DND-41 (cell line): ENCODE measurements at places on chromosomes 3 and 15.

- no peak for DNase-seq
- H3K4me1 ChIP-seq: no peaks in the 10 kb centered on the region
- peaks cover 81% of the 10 kb centered on the region for H3K36me3 ChIP-seq
- no peak overlapping the region for H3K27ac ChIP-seq
Measured at GRCh38 chr3:52119099-52119498, 35.1 kb downstream of the POC1A start.

GRCh38 chr3:194575484-194576210 lies 57.6 kb downstream of the TMEM44 start:
- no peak overlapping the region for H3K27ac ChIP-seq
- no peaks in the 10 kb centered on the region for H3K4me1 ChIP-seq
- no peak overlapping the region for H3K4me3 ChIP-seq
- H3K27me3 ChIP-seq: peaks cover 9% of the 10 kb centered on the region

DNA sequence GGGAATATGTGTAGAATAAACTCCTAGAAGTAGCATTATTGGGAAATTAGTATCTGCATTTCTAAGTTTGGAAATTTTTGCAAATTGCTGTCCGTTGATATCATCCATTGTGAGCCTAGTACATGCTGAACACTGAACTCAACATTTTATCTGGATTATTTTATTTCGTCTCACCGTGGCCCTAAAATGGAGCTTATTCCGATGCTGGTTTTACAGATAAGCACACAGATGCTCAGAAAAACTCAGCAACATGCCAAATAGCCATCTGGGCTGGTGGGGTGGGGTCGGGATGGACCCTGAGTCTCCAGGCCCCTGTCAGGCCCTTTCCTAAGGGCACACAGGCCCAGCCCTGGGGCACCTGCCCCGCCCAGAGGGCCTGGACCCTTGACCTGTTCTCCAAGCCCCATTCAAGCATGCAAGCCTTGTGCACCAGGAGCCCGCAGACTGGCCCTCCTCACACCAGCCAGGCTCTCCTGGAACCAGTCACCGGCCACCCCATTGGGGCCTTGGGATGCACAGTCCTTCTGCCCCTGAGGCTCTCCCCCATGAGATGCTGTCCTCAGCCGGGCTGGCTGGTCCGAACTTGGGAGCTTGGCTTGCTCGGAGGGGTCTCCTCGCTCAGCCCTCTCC lies 20.7 kb upstream of the KLF13 start:
- no peaks in the 10 kb centered on the region for H3K27me3 ChIP-seq
- H3K4me1 ChIP-seq: peaks cover 25% of the 10 kb centered on the region
- no peak overlapping the region for H3K27ac ChIP-seq
- DNase-seq: no peak
- H3K4me3 ChIP-seq: no peak overlapping the region
- H3K36me3 ChIP-seq: no peaks in the 10 kb centered on the region

DNA sequence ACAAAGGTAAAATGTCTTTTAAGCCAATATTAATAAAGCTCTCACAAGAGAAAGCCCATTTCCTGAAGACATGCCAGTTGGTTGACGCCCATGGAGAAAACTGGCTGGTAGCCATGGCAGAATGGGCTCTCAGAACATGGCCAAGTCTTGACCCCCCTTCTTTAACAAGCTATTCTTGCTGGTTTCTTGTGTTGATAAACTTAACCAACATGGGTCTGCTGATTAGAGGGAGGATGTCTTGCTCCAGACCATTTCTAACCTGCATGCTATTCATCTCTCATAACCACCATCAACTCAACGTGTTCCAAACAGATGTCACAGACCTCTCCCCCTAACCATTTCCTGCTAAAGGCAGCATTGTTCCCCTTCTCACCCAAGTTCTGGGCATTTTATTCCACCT lies 25.7 kb downstream of the NTRK3 start:
- no peaks in the 10 kb centered on the region for H3K27me3 ChIP-seq
- no peak overlapping the region for H3K27ac ChIP-seq
- no peaks in the 10 kb centered on the region for H3K4me1 ChIP-seq
- no peak for DNase-seq
- no peaks in the 10 kb centered on the region for H3K36me3 ChIP-seq

- no peak overlapping the region for H3K4me3 ChIP-seq
- no peak overlapping the region for H3K27ac ChIP-seq
- no peaks in the 10 kb centered on the region for H3K27me3 ChIP-seq
- DNase-seq: no peak
Measured at GRCh38 chr15:76791511-76791910, 113.6 kb downstream of the SCAPER start.

GRCh38 chr15:48177383-48177765 lies 721 bp downstream of the MYEF2 start:
- H3K36me3 ChIP-seq: no peaks in the 10 kb centered on the region
- no peak for DNase-seq
- peaks cover 9% of the 10 kb centered on the region; the same call in 1 of the 2 replicates for H3K4me1 ChIP-seq
- peak overlapping the region; percentile 46; the same call in 1 of the 2 replicates for H3K27ac ChIP-seq
- H3K27me3 ChIP-seq: no peaks in the 10 kb centered on the region
- peak overlapping the region; percentile 58 for H3K4me3 ChIP-seq

DNA sequence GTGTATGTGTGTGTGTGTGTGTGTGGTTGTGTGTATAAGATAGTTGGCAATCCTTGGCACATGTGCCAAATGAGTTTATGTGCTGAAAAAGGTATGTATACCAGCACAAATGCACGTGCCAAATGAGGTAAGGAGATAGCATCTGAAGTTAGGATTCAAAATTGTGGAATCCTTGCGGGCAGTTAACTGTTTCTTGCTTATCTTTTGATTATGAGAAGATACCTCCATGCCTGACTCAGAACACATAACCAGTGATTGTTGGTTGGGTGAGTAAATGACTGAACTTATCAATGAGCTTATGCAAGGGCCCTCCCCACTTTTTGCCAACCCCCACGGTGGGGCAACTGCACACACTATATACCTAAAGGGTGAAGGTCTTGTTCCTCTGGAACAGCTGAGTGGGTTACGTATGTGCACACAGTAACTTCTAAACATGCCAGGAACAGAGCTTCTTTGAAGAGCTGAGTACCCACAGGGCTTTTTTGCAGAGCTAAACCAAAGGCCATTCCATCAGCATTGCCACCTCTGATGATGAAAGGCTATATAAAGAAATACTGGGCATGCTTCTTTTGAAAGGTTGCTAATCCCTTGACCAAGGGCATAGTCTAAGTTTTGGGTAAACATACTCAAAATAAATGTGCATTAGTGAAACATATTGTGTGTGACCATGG lies 60.1 kb downstream of the MEIS2 start:
- no peak for DNase-seq
- H3K27me3 ChIP-seq: no peaks in the 10 kb centered on the region
- H3K36me3 ChIP-seq: no peaks in the 10 kb centered on the region
- no peak overlapping the region for H3K27ac ChIP-seq
- H3K4me3 ChIP-seq: no peak overlapping the region

GRCh38 chr3:170641510-170642236 lies 55.8 kb upstream of the SLC7A14 start:
- no peaks in the 10 kb centered on the region for H3K27me3 ChIP-seq
- H3K4me1 ChIP-seq: no peaks in the 10 kb centered on the region
- DNase-seq: no peak
- H3K27ac ChIP-seq: no peak overlapping the region

GRCh38 chr15:95883064-95883463 lies 447.4 kb upstream of the NR2F2 start:
- DNase-seq: no peak
- no peaks in the 10 kb centered on the region for H3K36me3 ChIP-seq
- H3K4me1 ChIP-seq: peaks cover 21% of the 10 kb centered on the region
- no peaks in the 10 kb centered on the region for H3K27me3 ChIP-seq
- H3K27ac ChIP-seq: no peak overlapping the region
- no peak overlapping the region for H3K4me3 ChIP-seq

DNA sequence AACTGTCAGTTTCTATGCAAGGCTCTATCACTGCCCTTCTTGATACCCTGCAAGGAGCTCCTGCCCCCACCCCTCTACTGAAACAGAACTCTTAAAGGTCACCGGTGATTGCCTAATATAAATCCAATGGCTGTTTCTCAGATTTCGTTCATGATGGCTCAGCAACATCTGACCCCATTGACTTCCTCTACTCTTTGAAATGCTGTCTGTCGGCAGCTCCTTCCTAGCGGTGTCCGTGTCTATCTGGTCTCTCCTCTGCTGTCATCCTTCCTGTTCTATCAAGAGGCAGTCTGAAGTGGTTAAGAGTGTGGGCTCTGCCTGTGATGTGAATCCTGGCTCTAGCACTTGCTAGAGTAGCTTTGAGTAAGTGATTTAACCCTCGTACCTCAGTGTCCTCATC lies 5.5 kb downstream of the TMEM266 start:
- peaks cover 41% of the 10 kb centered on the region for H3K27me3 ChIP-seq
- no peaks in the 10 kb centered on the region for H3K36me3 ChIP-seq
- peaks cover 2% of the 10 kb centered on the region for H3K4me1 ChIP-seq
- DNase-seq: peak; percentile 27
- H3K4me3 ChIP-seq: no peak overlapping the region

DNA sequence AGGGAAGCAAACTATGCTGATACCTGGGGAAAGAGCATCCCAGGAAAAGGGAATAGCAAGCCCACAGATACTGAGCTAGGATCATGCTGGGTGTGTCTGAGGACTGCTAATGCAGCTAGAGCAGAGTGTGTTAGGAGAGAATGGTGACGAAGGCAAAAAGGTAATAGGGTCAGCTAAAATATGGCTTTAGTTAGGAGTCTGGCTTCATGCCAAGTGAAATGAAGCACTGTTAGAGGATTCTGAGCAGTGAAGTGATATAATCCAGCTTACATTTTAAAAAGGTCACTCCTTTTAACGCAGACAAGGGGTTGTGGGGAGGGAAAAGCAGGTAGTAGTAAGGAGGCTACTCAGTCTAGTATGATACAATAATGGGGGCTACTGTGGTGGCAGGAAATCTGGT lies 30.4 kb downstream of the SECISBP2L start:
- H3K4me1 ChIP-seq: no peaks in the 10 kb centered on the region
- H3K4me3 ChIP-seq: no peak overlapping the region
- DNase-seq: no peak

DNA sequence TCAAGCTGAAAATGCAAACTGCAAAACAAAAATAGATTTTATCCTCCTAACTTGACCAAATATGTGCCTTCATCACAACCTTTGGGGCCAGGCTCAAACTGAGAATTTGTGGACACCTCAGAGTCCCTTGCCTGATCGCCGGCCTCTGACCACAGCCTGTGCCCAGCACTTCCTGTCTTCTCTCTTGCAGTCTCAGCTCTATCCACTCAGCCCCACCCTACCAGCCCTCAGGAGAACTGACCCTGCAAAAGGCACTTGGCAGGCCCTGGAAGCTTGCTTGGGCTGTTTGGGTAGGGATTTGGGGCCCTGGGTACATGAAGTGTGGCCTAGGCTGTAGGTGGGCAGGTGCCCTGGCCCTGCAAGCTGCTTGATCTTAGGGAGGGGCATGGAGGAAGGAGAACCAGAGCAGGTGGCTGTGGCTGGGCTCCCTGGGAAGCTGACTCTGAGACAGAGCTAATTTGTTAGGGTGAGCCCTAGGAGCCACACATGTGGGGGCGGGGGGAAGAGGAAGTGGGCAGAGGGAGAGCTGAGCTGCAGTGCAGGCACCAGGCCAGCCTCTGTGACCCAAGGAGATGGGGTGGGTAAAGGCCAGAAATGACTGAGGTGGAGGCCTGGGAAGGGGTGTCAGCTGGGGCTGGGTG lies 8.6 kb downstream of the CLEC3B start:
- DNase-seq: peak; percentile 87
- H3K27ac ChIP-seq: peak overlapping the region; percentile 61
- peaks cover 24% of the 10 kb centered on the region for H3K4me1 ChIP-seq
- H3K27me3 ChIP-seq: no peaks in the 10 kb centered on the region

GRCh38 chr3:27630885-27631284 lies 91.2 kb downstream of the EOMES start:
- DNase-seq: no peak
- no peaks in the 10 kb centered on the region for H3K36me3 ChIP-seq
- peaks cover 21% of the 10 kb centered on the region for H3K4me1 ChIP-seq
- no peak overlapping the region for H3K27ac ChIP-seq

DNA sequence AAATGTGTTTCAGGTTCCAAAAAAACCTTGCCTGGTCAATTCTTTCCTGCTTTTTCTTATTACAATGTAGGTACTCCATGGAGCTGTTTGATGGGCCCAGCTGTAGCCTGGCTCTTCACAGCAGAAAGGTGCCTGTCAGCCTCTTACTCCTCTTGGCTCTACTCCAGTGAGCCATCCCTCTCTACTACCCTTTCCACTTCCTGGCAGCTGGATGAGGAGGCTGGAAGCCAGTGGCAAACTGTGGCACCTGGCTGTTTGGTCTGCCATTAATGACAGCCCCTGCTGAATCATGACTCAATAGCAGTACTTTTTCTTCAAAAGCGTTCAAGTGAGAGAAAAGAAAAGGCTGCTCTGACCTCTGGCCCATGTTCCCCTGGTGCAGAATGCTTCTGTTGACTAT lies 618.1 kb downstream of the PYDC2 start:
- H3K27me3 ChIP-seq: no peaks in the 10 kb centered on the region
- H3K27ac ChIP-seq: no peak overlapping the region
- no peaks in the 10 kb centered on the region for H3K4me1 ChIP-seq
- no peak overlapping the region for H3K4me3 ChIP-seq
- no peak for DNase-seq

DNA sequence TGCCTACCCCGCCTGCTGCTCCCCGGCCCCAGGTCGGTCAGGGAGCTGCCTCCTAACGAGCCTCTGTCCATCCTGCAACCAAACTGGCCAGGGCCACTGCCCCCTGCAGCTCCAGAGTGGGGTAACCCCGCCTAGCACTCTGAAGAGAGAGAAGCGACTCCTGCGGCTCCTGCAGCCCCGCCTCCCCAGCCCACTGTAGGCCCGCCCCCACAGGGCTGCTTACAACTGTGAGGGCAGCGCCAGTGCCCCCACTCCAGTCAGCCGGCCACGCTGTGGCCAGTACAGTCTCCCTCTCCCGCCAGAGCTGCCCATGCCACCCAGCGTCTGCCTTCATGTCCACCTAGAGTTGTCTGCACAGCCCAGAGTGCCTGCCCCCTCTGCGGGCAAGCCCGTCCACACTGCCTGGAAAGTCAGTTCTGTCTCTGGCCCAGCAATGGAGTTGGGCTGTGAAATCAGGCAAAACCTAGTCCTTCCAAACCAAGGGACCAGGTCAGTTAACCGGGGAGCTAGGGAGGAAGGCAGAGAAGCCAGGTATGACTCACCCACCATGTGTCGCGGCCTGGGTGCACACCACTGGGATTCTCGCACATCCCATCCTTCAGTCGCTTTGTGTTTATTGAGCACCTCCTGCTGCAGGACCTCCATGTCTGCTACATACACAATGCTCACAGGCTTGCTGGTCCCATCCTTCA lies 2.4 kb downstream of the UCN2 start:
- H3K27ac ChIP-seq: no peak overlapping the region
- H3K4me1 ChIP-seq: peaks cover 19% of the 10 kb centered on the region
- no peaks in the 10 kb centered on the region for H3K27me3 ChIP-seq
- no peaks in the 10 kb centered on the region for H3K36me3 ChIP-seq

DNA sequence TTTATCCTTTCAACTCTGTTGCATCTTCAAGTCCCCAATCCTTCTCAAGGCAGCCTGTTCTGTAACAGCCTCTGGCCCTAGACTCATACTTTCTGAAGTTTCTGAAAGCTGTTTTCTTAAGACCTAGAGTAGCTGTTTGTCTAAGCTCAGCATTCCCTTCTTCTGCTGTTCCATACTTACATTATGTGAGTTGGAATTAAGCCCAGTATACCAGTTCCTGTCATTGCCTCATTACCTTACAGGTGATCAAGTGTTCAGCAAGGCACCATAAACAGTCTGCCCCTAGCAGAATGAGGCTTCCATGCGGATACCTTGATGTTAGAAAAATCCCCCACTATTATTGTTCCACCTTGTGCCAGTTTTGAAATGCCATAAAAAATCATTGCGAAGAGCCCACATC lies 180.6 kb downstream of the PLCL2 start:
- no peak for DNase-seq
- no peak overlapping the region for H3K4me3 ChIP-seq
- no peaks in the 10 kb centered on the region for H3K27me3 ChIP-seq

- H3K27ac ChIP-seq: no peak overlapping the region
- no peak overlapping the region for H3K4me3 ChIP-seq
- H3K4me1 ChIP-seq: no peaks in the 10 kb centered on the region
- peaks cover 5% of the 10 kb centered on the region for H3K27me3 ChIP-seq
- DNase-seq: no peak
Measured at GRCh38 chr3:169594402-169594801, 69.1 kb downstream of the MECOM start.
